Stimulated activated CD8-positive, alpha-beta memory T cell treated with anti-CD3 and anti-CD28 coated beads, Interleukin-7, amount 100 ng/mL, for 48 hours (primary cell): ENCODE measurements at places on chromosomes 12 and 14.

GRCh38 chr12:131133994-131134393 is 180.3 kb downstream of the ADGRD1 start:
- DNase-seq: no peak

GRCh38 chr14:51277753-51278415 is 37.8 kb downstream of the TMX1 start:
- DNase-seq: no peak

- DNase-seq: no peak
Observed at GRCh38 chr14:49480053-49480760, 106.0 kb downstream of the RPS29 start.

DNA sequence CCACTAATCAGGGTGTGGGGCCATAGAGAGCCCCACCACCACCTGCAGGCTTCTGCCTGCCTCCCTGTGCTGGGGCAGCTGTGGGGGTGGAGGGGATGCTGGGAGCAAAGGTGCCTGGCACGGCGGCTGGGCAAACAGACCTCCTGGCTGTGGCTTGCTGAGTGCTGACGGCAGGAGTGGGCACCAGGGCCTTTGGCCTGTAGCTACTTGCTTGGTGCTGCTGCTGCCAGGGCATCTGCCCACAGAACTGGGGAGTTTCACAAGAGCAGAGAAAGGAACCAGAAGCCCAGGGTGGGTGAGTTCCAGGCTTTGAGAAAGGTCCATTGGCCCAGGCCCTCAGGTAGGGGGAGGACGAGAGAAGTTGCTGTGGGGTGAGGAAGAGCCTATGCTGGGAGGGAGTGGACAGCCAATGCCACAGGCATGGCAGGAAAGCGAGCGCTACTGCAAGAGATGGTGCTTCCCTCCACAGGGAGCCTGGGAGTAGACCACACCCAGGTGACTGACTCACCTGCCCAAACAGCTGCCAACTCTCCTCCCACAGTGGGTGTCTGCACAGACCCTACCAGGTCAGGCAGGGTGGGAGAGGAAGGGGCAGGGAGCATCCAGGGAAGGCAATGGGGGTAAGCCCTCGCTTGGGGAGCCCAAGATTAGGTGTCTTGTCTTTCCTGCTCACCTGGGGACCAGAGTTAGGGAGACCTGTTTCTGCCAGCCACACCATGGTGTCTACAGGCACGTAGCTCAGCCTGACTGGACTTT is 39.0 kb upstream of the HDAC7 start:
- no peak for DNase-seq

DNA sequence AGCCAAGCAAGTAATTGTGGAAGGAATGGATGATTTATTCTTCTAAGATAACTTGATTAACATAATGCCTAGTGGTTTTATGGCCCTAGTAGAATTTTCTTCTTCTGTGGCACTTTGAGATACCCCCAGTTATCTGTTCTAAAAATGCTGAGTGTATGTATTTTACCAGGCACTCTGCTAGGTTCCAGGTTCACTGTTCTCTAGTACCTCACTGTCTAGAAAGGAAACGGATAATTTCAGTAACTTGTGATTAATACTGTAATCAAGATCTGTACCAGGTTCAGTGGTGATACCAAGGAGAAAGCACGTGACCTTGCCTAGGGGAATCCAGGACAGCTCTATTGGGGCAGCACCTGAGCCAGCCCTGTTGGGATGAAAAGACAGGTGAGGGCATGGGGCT is 8.0 kb downstream of the ANO6 start:
- no peak for DNase-seq

DNA sequence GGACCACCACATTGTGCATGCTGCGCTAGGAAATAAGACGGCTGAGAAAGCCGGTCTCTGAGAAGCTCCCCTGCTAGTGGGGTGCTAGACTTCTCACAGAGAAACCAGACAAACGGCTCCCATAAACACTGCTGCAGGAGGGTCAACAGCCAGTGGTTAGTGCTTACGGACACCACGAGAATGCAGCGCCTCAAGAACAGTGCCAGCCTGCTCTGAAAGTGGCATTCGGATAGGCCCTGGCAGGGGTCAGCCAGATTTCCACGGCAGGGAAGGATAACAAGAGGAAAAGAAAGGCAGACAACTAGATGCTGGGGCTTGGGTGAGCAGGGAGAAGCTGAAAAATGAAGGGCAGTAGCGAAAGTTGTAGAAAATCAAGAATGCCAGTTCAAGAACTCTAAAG is 26.4 kb downstream of the PPTC7 start:
- no peak for DNase-seq

- no peak for DNase-seq
Observed at GRCh38 chr12:86666316-86666715, 410.1 kb upstream of the MGAT4C start.

- DNase-seq: no peak
Observed at GRCh38 chr12:120688527-120689071, 1.6 kb downstream of the MLEC start.

DNA sequence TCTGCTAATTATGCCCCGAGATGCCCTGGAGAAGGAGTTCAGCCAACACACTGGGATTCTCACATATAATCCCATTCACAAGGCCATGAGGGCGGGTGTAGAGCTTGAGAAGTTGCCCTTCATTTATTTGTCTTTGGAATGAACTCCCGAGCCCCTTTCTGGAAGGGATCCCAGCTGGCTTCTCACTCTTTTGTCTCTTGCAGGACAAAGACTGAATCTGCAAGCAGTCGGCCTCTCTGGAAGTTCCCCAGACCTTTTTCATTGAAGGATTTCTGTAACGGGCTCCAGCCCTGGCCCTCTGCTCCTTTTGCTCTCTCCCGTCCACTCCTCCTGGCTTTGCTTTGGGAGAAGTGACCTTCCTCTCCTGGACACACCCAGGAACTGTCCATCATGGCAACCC is 163.3 kb upstream of the SFSWAP start:
- DNase-seq: no peak

DNA sequence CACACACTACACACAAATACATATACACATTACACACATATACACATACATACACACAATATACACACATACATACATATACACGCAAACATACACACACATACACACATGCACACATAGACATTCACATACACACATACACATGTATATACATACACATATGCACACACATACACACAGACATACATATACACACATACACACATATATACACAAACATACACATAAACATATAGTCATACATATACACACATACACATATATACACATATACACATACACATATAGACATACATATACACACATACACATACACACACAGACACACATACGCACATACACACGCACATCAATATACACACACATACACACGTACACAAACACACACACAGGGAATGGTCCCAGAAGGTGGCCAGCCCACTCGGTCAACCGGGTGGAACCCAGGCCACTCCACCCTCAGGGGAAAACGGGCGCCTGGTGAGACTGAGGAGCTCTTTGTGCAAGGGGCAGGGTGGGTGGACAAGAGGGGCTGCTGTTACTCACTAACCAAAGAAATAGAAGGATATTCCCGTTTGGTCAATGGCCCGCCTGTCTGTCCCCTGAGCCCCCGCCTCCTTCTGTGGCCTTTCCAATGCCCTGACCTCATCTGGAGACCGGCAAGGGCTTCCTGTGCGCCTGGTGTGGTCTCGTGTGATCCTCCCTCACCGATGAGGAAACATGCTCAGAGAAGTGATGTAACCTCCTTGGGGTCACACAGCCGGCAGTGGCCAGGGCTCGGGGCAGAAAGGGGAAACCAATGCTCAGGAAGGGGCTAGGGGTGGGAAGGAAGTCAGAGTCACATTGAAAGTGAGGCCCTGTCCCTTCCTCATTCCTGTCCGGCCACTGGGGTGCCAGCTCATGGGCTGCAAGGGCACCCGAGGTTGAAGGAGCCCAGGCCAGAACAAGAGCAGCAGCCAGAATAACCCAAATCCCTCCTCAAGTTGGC is 5.3 kb downstream of the TRPV4 start:
- no peak for DNase-seq

- DNase-seq: no peak
Observed at GRCh38 chr12:111274777-111275176, 94.1 kb downstream of the PHETA1 start.

DNA sequence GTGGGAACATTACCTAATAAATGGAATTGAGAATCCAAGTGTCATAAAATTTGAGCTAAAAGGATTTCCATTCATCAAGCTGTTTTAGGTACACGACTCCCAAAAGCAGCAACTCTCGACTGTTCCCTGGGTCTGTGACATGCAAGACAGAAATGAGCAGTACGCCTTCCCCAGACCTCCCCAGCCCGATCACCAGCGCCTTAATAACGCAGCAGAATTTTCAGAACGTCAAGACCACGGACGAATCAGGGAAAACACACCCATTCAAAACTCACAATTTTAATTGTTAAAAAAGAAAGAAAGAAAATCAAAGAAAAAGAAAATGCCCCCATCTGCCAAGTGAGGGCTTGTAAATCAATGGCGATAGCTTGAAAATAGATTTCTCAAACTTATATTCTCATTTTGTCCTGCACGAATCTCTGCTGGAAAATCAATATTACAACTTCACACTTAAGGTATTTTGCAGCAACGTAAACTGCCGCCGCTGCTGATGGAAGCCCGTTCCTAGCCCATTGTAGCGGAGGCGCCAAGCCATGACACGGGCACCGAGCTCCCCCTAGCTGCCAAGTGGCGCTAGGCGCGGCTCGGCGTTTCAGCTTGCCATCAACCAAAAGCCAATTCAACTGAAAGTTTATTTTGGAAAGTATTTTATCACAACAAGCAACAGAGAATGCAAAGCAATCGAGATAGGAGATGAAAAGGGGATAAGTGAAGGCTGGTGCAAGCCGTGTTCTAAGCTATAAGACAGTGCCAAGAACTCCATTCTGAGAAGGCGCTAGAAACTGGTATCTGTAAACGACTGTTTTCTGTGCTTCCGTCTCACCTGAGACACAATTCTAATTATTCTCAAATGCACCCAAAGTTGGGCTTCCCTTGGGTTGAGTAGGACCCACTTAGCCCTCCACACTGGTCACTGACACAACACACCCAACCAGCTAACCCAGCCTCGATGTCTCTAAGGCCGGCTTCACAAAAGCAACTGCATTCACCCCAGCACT is 5.5 kb downstream of the BCL11B start:
- DNase-seq: no peak

DNA sequence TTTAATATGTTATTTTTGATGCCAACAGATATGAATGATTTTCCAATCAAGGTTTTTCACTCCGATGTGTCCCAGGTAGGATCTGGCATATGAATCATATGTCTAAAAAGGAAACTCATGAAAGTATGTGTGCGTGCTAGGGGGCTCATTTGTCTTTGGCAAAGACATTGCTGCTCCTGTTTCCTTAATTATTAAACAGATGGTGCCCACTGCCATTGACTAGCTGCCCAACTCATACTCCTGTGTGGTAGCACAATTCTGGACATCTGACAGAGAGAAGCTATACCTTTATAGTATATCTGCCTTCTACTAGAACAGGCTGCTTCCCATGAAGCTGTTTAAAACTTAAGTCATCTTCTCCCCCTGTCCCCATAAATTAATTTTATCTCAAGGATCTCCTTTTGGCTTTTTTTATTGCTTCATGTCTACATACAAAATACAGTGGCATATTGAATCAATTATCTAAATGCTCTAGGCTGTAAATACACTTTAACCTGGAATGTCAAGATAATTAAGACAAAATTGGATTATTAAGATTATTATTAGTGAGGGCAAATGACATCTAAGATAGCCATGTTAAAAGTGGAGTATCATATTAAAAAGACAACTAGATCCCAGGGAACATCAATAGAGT is 1.4 kb upstream of the PDE3A start:
- no peak for DNase-seq

GRCh38 chr14:51501746-51502145 is 150.0 kb upstream of the FRMD6 start:
- no peak for DNase-seq

- no peak for DNase-seq
Observed at GRCh38 chr14:91858536-91859275, 8.6 kb downstream of the TC2N start.

DNA sequence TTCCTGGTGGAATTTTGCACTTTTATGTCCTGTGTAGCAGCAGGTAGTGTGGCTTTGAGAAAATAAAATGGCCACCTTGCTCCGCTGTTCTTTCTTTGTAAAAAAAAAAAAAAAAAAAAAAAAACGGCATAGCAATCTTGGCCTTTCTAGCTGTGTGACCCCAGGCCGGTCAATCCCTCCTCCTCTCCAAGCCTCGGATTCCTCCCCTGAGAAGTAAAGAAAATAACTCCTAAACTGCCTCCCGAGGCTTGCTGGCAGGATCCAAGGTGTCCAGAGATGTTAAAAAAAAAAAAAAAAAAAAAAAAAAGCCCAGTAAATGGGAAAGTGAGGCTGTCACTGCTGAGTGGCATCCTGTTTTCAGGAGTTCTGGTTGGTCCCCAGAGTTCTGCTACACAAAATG is 23.9 kb upstream of the MAP1LC3B2 start:
- no peak for DNase-seq

DNA sequence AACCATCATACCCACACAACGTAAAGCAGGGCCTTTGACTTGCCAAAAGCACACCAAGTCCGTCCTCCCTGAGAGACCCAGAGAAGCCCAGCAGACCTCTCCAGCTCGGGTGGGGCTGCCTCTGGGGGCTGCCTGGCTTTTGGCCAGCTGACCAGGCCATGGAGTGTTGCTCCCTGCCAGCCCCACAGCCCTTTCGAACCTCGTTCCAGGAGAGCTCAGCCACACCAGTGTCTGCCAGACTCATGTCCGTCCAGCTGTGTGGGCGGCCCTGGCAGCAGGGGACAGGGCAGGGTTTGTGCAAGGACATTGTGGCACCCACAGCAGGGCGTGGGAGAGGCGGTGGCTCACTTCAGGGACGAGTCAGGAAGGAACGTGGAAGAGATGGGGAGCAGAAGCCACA is 22.6 kb upstream of the IRF2BPL start:
- DNase-seq: no peak

DNA sequence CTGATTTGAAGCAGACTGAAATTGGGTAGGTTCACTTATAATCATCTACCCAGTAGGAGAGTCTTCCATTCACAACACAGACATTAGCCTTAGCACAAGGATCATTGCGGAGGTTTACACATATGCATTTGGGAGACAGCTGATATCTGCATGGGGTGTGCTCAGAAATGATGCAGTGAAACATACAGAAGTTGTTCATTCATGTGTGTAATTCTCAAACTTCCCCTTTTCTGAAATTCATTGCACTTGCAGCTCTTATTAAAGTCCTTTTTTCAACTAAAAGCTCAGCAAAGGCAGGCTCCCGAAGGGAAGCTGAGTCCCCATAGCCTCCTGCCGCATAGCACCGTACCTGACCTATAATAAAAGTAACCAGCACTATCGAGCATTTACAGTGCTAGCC is 218.3 kb upstream of the CRY1 start:
- DNase-seq: no peak

DNA sequence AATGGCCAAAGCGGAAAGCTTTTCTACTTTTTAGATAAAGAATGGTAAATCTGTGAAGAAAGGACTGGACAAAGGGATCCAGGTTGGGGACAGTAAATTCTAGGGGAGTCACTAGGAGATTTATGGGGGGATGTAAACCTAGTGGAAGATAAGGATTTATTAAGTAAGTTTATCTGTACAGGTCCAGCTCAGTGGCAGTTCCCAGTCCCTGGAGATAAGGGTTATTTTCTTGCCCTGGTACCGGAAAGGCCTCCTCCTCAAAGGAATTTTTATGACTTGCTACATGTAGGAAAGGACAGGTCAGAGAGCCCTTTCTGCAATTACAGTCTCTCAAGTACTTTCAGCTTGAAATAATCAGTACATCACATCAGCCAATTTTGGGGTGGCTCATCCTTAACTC is 72.6 kb upstream of the BICD1 start:
- DNase-seq: no peak

- no peak for DNase-seq
Observed at GRCh38 chr12:53870117-53870516, 68.5 kb upstream of the HOXC13 start.

- no peak for DNase-seq
Observed at GRCh38 chr12:120103371-120103770, 13.2 kb downstream of the RAB35 start.

GRCh38 chr12:10701131-10701681 is 21.9 kb downstream of the YBX3 start:
- peak; percentile 20 for DNase-seq
